ENCODE measurements at places on chromosomes 7 and 10.

DNA sequence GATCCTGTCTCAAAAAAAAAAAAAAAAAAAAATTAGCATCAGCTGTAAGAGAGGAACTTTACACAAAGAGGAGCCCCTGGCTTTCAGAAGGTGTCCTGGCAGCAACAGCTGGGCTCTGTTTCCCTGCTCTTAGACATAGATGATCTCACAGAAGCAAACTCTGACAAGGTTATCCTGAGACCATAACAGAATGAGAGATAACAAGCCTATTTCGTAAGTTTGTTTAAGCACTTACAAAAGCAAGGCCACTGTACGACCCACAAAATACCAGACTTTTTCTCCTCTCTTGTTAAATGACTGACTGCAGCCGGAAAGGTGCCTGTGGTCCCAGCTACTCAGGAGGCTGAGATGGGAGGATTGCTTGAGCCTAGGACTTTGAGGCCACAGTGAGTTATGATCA lies 33.3 kb upstream of the OTUD1 start:
- DNase-seq: no peak

DNA sequence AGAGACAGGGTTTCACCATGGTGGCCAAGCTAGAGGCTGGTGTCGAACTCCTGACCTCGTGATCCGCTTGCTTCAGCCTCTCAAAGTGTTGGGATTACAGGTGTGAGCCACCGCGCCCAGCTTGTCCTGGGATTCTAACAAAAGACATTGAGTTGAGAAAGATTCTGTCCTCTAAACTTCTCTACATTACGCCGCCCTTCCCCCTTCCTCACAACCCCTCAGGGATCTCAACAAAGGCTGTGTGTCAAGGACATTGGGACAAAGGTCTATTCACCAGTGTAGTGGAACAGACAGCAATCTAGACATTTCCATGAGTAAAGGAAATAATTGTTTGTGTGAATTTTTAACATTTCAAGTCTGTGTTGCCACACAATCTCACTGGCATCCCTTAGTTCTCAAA lies 68.8 kb upstream of the KIF5B start:
- DNase-seq: no peak

DNA sequence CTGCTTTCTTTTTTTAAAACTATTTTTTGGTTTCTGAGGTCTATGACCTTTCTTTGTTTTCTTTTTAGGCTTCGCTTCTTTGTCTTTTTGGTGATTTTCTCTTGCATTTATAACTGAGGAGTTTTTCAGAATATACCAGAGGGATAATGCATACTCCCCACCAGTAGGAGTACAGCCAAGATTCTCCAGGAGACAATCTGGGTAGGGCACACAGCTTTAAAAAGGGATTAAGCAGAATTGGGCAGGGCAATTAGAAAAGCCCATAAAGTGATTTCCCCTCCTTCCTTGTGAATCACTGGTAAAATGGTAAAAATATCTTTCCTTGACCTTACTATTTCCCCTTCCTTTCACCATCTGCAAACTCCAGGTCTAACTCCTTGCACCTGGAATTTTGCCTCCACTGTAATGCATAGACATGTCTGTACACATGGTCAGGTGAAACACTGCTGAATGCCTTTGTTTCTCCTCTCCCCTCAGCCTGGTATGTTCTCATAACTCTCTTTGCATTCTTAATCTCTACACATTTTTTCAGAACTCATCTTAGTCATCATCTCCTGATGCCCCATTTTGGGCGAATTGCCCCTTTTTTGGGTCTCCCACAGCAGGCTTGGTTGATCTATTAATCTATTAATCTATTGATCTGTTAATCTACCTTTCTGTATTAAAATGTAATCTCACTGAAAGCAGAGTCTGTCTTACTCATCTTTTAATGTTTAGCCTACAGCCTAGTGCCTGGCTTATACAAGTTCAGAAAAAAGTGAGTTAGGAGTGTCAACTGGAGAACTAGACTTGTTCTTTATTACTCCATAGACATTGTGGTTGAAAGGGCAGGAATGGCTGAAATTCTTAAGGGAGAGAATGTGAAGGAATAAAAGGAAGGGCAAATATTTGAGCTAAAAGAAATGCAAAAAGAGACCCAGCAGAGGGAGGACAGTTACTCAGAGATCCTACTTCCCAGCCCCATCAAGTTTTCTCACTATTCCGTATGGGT lies 64.6 kb downstream of the MDFIC start:
- no peak for DNase-seq

DNA sequence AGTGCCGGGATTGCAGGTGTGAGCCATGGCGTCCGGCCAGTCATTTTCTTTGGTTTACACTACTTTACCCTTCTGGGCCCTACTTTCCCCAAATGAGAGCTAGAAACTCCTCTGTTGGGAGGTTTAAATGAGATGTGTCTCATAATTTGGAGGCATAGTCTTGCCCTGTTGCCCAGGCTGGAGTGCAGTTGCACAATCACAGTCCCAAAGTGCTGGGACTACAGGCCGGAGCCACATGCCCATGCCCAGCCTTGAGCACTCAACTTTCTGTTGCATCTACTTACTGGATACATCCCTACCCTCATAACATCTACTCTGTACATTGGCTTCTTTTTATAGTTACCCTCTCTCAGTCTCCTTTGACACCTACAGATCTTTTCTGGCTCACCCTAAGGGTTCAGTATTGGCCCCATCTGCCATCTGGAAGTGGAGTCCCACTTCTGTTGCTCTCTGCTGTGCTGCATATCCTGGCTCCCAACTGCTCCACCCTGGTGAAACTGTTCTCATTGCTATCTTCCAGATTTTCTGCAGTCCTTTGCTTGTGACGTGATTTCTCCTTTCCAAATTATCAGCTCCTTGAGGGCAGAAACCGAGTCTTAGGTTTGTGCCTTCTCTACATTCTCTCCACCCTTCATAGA lies 8.4 kb downstream of the EIF4H start:
- DNase-seq: no peak

DNA sequence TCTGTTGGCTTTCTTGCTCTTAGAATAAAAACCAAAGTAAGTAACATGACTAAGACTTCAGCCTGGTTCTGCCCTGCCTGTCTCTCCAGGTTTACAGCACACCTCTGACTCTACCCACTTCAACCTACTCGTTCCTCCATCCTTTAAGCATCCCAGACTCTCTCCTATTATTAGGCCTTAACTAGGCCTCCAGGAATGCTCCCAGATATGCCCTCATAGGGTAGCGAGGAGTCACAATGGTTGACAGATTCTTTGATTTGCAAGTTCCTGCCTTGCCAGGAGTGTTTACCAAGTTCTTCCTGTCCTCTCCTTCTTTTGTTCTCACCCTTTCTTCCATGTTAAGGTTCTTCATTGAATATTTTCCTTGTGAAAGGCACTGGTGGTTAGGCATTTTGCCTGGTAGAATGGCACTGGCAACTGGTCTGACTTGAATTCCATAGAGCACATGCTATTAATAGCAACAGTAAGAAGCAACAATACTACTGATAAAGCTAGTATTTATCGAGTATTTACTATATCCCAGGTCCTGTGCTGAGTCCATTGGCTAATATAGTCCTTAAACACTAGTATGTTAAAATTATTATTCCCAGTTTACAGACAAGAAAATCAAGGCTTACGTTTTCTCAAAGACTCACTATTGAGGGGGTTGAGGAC lies 327.9 kb upstream of the PRKCQ start:
- DNase-seq: no peak

DNA sequence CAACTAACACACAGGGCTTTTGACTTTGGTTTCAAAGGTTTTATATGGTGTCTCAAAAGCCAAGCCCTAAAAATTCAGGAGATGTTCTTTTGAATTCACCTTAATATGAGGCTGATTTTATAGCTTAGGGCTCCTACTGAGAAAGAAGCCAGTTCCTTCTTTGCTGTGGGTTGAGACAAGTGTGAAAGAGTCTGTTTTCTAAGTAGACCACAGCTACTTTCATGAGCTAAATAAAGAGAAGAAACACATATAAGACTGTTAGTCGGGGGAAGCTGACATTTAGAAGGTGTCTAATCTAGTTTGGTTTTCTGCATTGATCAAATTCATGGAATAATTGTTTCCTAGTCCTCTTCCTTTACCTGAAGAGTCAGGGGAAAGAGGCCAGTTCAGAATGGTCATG lies 332.1 kb upstream of the CELF2 start:
- no peak for DNase-seq

- DNase-seq: no peak
These were observed 68.9 kb upstream of the INSYN2A start for GRCh38 chr10:127265288-127265687.

- DNase-seq: no peak
These were observed 181.1 kb upstream of the ASAH2 start for GRCh38 chr10:50432211-50433009.

DNA sequence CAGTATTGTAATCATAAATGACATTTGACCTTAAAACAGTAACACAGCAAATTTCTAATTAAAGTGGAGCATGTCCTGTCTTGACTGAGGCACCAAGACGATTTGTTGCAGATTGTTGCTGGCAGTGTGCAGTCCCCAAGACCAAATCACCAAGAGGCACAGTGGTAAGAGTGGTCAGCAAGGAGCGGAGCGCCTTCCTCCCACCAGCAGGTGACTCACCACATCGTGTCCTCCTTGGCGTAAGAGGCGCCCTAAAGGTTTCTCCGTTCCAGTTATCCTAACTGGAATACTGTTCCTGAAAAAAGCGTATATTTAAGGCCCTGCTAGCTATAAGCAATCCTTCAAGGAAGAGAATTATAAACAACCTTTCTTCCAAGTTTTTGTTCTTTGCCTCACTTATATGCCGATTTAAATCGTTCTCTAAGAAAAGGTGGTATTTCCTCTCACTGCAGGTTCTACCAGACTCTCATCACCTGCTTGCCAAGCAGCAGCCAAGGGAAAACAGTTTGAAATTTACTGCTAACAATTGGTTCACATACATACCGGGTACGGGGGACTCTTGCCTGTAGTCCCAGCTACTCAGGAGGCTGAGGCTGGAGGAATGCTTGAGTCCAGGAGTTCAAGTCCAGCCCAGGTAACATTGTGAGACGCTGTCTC lies 10.7 kb upstream of the REPIN1 start:
- DNase-seq: no peak

- no peak for DNase-seq
These were observed 158.8 kb upstream of the SEMA3E start for GRCh38 chr7:83807774-83808173.

GRCh38 chr10:50336140-50336539 lies 84.8 kb upstream of the ASAH2 start:
- no peak for DNase-seq

- no peak for DNase-seq
These were observed 40.6 kb downstream of the BTBD16 start for GRCh38 chr10:122311716-122312115.
